ENCODE measurements at places on chromosomes 4 and X.

- no peak for DNase-seq
Measured at GRCh38 chr4:94036964-94037363, 170.7 kb upstream of the SMARCAD1 start.

DNA sequence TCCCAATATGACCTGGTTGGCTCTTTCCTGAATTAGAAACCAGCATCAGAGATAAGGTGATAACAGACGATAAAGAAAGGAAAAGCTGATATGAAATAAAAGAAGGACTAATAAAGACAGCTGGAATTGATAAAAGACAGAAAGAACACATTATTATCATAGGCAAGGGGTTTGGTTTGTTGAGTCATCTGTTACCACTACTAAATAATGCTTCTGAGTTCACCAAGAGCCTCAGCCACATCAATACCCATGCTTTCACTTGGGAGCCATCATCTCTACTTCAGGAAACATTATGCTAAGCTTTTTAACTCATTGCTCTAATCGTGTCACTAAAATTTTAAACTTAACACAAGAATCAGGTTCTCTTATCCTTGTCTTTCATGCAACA, 27.6 kb downstream of the ANXA5 start:
- peak; percentile 36 for DNase-seq

- DNase-seq: no peak
Measured at GRCh38 chr4:2828758-2829181, 14.9 kb upstream of the ADD1 start.

GRCh38 chrX:64313624-64314023, 81.6 kb downstream of the MTMR8 start:
- no peak for DNase-seq

GRCh38 chrX:42807393-42807792, 29.4 kb upstream of the PPP1R2C start:
- DNase-seq: no peak

- DNase-seq: no peak
Measured at GRCh38 chr4:57763070-57763469, 652.9 kb upstream of the IGFBP7 start.

DNA sequence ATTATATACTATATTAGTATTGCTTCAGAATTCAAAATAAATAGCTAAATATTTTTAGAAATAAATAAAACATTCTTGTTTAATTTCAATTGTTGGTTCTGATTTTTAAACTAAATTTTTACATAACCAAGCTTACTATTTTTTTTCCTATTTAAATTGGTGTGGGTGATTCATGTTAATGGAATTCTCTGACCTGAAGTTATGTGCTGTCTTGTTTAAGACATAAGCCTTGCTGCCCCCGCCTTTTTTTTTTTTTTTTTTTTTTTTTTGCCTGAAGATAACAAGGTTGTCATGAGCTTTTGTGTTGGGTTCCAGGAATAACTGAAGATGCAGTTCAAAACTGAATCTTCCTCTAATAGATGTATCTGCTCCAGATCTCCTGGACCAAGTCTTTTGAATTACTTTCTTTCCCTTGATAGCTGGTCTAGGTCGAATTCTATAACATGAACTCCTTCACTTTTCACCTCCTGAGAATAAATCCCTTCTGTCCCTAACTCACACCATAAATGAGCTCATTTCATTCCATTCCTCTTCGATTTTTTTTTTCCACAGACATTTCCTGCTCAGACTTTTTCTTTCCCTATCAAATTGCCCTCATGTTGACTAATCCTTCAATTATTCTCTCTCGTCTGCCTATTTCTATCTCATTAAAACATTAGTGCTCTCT, 261.5 kb upstream of the FTHL17 start:
- peak; percentile 81 for DNase-seq

GRCh38 chr4:159267869-159268285, 165.0 kb downstream of the RAPGEF2 start:
- no peak for DNase-seq

DNA sequence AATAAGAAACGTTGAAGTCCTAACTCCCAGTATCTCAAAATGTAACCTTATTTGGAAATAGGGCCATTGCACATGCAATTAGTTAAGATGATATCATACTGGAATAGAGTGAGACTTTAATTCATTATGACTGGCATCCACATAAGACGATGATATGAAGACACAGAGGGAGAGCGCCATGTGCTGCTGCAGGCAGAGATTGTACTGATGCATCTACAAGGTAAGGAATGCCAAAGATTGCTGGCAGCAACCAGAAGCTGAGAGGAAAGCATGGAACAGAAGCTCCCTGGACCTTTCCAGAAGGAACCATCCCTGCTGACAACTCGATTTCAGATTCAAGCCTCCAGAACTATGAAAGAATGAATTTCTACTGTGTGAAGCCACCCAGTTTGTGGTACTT, 697.0 kb upstream of the INTU start:
- DNase-seq: no peak

- no peak for DNase-seq
Measured at GRCh38 chr4:102678107-102678506, 82.7 kb downstream of the MANBA start.

GRCh38 chr4:161133586-161134276, 1030.1 kb downstream of the FSTL5 start:
- DNase-seq: no peak

GRCh38 chr4:118775405-118775804, 60.5 kb downstream of the SEC24D start:
- DNase-seq: no peak

- DNase-seq: no peak
Measured at GRCh38 chrX:74370487-74370886, 50.8 kb upstream of the SLC16A2 start.

DNA sequence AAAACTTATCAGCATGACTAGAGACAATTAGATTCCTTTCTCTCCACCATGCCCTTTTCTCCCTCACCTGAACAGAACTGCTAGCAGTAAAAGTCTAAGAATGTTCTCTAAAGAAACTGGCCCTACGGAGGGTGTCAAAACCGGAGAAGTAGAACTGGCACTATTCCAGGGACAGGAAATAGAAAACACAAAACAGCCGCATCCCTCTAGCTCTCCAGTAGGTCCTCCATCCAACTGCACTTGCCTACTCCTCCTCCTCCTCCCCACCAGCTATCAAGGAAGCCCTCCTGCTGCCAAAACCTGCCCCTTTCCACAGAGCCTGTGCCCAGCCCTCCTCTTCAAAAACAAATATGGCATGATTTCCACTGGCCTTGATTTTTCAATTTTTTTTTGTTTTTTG, 28.4 kb downstream of the FUNDC1 start:
- DNase-seq: no peak

DNA sequence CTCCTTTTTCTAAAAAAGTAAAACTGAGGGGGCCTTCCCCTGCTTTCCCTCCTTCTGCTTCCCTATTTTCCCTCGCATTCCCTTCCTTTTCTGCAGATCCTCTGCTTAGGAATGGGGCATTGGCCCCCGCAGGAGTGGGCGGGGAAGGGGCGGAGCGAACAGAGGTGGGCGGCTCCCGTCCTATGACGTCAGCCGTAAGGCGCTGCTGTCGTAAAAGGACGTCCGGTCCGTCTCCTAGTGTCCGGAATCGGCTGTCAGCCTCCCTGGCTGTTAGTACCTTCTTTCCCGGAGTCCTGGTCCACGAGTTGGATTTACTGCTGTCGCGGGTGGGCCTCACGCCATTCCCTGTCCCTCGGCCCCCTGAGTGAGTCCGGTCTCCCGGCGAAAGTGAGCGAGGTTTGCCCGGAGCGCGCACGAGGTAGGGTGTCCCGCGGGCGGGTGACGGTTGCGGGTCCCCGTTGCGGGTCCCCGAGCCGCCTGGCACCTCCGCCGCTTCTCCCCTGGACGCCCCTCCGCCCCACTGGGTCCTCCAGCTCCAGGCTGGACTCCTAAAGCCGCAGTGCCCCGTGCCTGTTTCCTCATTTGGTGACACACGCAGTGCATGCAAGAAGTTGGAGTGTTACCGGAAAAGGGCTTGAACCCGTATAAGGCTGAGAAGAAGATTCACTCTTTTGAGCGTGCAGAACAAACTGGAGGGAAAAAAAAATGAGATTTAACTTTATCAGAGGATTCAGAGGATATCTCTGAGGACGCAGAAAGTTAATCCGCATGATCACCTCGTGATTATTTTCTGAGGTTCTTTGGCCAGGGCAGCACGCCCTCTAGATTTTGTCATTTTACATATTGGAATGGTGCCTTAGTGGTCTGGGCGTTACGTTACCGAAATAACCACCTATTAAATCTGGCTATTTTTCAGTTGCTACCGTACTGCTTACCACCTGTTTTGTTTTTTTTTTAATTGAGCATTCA, at the start of gene ZNF330:
ZNF330 (plus strand) TSS at position 205 of the 969 bp plus-strand sequence. CDS start 1,477 bp downstream, outside the sequence.
- peak; percentile 77 for DNase-seq

DNA sequence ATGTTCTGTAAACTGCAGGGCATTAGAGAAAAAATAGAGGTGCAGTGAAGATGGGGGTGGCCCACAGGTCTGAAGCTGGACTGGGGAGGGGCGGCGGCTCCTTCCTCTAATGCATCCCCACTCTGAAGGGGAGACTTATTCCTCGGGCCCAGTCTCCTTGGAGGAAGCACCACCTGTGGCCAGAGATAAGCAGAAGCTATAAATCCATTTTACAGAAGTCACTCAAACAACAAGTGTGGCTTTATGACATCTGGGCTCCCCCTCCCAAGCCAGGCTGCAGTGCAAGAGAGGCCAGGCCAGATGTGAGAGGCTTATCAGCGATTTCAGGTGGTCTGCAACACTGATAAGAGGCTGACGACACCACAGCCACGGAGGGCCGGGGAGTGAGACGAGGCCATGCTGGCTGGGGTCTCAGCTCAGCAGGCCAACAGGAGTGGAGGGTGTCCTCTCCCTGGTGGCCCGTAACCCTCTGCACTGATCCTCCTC, 15.8 kb downstream of the CYTL1 start:
- no peak for DNase-seq

- DNase-seq: no peak
Measured at GRCh38 chrX:118464501-118464900, 31.1 kb upstream of the DOCK11 start.

GRCh38 chr4:7766086-7766485, 173.6 kb downstream of the AFAP1 start:
- no peak for DNase-seq

- no peak for DNase-seq
Measured at GRCh38 chr4:49063670-49064069, 77.6 kb downstream of the CWH43 start.

- DNase-seq: no peak
Measured at GRCh38 chr4:170079981-170080380, 9.8 kb downstream of the AADAT start.

DNA sequence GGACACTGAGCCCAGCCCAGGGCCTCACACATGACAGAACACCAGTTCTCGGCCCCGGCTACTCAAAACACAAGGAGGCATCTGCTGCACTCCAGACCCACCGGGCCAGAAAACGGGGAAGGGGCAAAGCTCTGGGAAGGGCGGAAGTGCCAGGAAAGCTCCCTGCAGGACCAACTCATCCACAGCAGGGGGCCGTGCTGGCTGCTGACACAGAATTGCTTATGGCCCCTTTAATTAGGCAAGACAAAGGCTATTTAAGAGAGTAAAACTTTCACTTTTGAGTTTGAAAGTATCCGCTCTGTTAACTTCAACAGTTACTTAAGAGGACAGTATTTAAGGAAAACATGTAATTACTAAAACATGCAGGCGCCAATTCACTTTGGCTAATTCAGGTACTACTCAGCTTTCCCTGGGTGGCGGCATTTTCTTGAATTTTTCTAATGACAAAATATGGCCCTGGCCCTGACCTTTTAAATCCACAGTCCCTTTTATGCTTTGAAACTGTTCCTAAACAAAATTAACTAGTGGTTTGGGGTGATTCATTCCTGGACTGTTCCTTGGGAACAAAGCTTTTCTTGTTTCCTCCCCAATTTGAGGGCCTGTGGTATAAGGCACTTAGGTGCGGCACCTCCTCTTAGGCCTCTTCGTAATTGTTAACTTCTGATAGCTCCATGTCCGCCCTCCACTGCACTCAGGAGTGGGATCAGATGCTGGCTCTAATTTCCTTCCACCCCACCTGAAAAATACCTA, 40.4 kb downstream of the NSG1 start:
- DNase-seq: peak; percentile 60

DNA sequence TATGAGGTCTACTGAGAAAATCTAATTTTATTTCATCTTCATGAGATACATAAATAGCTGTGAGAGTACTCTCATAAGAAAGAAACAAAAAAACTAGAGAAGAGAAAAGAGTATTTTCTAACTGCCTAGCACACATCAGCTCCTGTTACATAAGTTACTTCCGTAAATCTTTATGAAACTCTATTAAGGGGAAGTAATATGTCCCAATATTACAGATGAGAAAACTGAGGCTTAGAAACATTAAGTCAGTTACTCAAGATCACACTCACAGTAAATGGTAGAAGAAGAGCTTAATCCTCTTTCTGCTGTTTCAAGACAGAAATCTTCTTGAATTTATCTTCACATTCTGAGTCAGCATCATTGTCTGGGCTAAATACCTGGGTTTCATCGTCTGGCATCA, 164.1 kb downstream of the DTHD1 start:
- DNase-seq: no peak

GRCh38 chrX:39199429-39199828, 398.2 kb downstream of the MID1IP1 start:
- DNase-seq: peak; percentile 71

DNA sequence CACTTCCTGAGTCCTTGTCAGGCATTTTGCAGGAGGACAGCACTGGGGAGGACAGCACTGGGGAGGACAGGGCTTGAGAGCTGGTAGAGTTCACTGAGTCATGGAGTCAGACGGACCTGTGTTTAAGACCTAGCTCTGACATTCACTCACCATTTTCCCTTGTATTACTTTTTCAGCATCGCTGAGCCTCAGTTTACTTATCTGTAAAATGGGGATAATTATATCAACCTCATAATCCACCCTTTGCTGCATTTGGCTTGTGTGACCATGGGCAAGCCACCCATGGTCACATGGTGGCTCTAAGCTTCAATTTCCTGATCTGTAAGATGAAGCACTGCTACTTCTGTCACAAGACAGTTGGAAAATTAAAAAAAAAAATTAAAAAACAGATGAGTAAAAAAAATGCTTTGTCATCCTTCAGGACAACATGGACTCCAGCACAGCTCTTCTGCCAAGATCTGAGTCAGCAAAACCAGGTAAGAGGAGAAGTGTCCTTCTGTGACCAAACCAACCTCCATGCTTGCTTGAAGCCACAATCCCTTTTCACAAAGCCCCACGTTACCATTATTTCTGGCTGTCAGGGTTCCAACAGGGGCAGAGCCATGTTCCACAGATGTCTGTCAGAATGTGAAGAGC, 275.5 kb downstream of the RAB28 start:
- peak; percentile 3 for DNase-seq

- peak; percentile 85 for DNase-seq
Measured at GRCh38 chr4:40685300-40685699, 55.6 kb upstream of the RBM47 start.

- DNase-seq: no peak
Measured at GRCh38 chr4:81965454-81965853, 408.3 kb downstream of the HNRNPD start.

DNA sequence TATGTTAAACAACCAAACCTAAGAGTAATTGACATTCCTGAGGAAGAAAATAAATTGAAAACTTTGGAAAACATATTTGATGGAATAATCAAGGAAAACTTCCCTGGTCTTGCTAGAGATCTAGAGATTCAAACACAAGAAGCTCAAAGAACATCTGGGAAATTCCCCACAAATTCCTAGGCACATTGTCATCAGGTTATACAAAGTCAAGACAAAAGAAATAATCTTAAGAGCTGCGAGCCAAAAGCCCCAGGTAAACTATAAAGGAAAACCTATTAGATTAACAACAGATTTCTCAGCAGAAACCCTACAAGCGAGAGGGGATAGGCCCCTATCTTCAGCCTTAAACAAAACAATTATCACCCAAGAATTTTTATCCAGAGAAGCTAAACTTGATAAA, 1082.0 kb upstream of the IGFBP7 start:
- no peak for DNase-seq

- DNase-seq: peak; percentile 92
Measured at GRCh38 chr4:41734371-41734770, 14.2 kb downstream of the PHOX2B start.

- DNase-seq: peak; percentile 28
Measured at GRCh38 chr4:124710911-124711310, 1.6 kb downstream of the ANKRD50 start.
